Activated naive CD8-positive, alpha-beta T cell treated with anti-CD3 and anti-CD28 coated beads, Interleukin-2, amount 10 ng/mL, durations not matched to agents 7 days and 5 days (primary cell): ENCODE measurements at places on chromosomes 4 and X.

DNA sequence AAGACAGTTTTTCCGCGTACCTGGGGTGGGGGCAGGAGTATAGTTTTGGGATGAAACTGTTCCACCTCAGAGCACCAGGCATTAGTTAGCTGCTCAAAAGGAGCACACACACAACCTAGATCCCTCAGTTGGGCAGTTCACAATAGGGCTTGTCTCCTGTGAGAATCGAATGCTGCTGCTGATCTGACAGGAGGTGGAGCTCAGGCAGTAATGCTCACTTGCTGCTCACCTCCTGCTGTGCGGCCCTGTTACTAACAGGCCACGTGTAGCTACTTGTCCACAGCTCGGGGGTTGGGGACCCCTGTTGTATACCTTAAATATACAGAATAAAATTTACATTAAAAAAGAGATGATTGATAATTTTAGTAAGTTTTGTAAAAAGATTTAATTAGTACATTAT lies 191.5 kb downstream of the SLC7A11 start:
- no peak for DNase-seq

DNA sequence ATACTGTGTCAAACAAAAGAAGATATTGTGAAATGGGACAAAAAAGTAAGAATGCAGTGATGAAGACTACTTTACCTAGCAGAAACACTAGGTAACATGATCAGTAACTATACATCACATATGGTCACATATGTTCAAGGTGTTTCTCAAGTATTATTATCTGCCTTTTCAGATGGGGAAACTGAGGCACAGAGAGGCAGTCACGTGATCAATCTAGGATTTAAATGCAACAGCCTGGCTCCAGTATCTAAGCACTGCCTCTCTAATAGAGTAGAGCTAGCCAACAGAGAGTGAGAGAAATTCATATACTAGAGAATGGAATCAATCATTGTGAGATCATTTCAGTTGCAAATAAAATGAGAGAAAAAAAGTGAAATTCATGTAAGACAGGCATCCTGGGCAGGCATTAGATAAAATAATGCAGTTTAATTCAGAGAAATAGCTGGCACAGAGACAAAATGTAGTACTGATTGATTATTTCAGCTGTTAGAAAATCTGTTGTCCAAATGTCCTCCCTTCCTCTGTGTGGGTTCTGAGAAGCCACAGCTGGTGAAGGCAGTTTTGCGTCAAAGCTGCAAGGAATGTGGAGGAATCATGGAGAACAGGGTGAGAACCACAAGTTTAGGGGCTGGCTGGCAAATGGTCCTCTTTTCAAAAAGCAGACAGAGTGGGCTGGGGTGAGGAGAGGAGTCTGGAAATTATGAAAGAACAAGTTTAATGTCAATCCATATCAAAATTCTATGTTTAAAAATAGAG lies 26.0 kb downstream of the SMIM43 start:
- DNase-seq, result no peak

- no peak for DNase-seq
Measured at GRCh38 chr4:21209860-21210259, 509.6 kb downstream of the PACRGL start.

DNA sequence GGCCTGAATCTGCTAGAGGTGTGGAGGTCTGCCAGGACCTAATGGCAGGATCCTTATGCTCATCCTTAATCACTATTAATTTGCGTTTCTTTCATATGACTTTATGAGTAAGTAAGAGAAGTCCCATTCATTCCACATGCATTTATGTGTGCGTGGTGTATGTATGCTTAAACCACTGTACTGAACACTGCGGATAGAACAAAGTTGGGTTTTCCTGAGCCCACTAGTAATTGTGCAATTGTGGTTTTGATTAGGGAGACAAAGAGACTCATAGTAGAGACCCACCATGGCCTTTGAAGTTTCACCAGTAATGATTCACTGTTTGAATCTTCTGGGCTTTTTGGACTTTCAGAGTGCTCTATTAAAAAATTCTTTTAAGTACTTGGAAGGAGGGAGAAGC lies 498.5 kb upstream of the DIPK2B start:
- DNase-seq, result no peak

GRCh38 chrX:141903400-141904155 lies at the start of gene MAGEC1:
Gene MAGEC1, plus strand, starts transcription at chrX:141903894. Its CDS starts 1,179 bp downstream, at chrX:141905073.
- DNase-seq, result no peak

- no peak for DNase-seq
Measured at GRCh38 chr4:24622146-24622834, 37.9 kb upstream of the DHX15 start.

GRCh38 chr4:98491899-98492559 lies 166.4 kb downstream of the TSPAN5 start:
- no peak for DNase-seq

DNA sequence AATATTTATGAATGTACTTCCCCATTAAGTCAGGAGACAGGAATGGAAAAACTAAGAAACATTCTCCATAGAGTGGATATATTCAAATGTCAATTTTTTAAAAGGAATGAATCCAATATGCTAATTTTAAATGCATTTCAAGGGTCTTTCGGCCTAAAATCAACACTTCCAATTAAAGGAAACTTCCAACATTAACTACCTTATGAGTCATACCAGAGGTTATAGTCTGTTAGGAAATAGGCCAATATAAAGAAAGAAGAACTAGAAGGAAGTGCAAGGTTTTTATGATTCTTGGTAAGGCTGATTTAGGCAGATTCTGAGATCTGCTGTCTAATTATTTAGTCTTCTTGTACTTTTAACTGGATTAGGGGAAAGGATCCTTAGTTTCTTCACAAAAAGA lies 260.1 kb upstream of the EDNRA start:
- DNase-seq, result no peak

DNA sequence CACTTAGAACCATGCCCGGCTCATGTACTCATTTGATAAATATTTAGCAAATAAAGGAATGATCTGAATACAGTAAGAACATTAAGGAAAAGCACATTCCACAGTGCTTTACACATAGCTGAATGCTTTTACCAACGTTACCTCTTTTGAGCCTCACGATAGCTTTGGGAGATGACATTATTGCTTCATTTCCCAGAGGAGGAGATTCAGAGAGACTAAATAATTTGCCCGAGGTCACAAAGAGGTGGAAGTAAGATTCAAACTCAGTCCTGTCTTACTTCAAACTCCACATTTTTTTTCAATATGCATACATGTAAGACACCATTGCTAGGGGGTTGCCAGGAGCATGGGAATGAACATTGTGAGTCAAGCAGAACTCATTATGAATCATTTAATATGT lies 538.5 kb downstream of the BCOR start:
- no peak for DNase-seq

DNA sequence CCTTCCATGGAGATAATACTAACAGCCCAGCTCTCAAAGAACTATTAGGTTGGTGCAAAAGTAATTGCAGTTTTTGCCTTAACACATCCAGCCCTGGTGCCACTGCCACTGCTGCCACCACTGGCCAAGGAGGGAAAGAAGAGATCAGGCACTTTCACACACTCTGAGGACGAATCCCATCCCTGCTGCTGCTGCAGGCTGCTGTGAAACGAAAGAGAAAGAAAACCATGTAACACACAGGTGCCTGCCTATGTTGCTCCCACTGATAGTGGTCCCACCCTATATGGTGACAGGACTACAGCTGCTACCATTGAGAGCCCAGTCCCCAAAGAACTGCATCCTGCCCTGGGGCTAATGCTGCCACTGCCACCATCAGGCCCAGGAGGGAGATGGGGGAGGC lies 35.1 kb downstream of the TMLHE start:
- no peak for DNase-seq

- peak; percentile 28 for DNase-seq
Measured at GRCh38 chr4:678331-679103, 4.2 kb downstream of the MYL5 start.

DNA sequence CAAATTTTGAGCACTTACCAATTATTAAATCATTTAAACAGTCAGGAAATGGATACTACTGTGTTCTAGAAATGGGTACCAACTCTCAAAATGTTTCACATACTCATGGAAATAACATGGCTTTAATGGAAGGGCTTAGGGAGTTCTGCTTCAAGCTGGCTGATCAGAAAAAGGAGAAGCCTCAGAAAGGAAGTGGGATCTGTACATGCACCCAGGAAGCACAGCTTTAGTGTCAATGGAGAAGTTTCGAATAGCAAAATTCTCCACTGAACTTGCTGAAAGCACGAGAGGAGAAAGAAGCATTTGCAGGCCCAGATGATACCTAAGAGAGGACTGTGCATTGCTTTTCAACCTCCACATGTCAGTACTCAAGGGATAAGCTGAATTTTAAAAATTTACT lies 11.1 kb upstream of the HS3ST1 start:
- no peak for DNase-seq

GRCh38 chr4:174071595-174071994 lies 211.9 kb downstream of the FBXO8 start:
- no peak for DNase-seq

- DNase-seq, result no peak
Measured at GRCh38 chrX:118218079-118218478, 101.5 kb upstream of the KLHL13 start.

DNA sequence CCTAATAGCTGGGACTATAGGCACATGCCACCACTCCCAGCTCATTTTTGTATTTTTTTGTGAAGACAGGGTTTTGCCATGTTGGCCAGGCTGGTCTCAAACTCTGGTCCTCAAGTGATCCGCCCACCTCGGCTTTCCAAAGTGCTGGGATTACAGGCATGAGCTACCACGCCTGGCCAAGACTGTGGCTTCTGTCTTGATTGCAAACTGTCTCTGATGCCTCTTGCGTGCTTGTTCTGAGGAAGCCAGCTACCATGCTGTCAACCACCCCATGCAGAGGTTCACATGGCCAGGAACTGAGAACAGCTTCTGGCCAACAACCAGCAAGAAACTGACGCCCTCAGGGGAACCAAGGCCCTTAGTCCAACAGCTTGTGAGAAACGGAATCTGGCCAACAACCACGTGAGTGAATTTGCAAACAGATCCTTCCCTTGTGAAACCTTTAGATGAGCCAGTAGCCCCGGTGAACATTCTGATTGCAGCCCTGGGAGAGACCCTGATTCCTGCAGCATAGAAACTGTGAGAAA lies 71.2 kb downstream of the SUPT20HL2 start:
- DNase-seq, result no peak

GRCh38 chr4:87011340-87012034 lies 76.7 kb downstream of the AFF1 start:
- no peak for DNase-seq

- DNase-seq, result no peak
Measured at GRCh38 chrX:118189000-118189399, 72.4 kb upstream of the KLHL13 start.

GRCh38 chrX:11419102-11419501 lies 125.9 kb downstream of the AMELX start:
- no peak for DNase-seq

DNA sequence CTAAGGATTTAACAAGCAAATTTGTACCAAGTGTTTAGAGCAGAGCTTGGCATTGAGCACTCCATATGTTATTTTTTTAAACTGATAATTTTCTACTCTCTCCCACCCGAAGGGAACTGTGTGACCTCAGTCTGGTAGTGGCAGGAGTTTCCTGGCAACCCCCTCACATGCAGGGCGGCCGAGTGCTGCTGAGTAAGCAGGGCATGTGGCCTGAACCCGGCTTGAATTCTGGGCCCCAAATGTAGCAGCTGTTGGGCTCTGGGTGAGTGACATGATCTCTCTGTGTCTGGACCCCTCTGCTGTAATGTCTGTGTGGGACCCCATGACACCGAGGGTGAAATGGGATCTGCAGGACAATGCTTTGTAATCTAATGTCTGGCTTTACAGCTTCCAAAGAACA lies 13.6 kb upstream of the C4orf50 start:
- no peak for DNase-seq

DNA sequence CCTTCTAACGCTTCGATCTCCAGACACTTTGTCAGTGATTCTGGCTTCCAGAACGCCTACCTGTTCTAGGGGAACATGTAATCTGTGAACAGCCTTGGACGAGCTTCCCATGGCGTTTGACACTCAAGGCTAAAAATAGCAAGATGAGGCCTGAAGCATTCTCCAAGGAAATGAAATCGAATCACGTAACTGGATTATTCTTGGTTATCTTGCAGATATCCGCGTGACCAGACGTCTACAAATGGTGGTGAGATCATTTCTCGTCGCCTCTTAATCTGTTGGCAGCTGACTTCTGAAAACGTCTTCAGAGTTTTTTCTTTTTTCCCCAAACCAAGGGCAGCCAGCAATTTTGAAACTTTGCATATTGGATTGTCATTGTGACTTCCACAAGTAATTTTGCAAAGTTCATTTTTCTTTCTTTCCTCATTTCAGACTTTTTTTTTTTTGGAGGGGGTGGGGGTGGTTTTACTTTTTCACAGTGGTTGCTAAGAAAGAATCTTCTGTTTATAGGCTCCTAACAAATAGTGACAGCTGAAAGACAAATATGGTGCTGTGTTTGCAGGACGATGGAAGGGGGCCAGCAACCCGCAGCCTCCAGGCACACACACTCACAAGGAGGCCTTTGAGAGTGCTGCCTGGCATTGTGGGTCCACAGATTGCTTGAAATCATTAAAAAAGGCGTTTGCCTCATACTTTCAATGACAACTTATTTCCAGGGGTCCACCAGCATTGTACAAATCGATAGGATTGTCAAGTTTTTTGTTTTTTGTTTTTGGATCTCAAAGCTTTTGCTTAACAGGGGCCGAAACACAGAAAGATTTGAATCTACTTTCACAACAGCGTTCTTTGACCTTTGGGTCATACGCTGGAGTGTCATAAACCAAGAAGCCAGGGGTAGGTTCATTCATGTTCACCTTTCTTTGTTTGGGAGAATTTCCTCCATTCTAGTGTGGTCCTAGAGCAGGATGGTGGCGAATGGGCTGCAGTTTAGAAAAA lies 32.4 kb upstream of the PDLIM3 start:
- no peak for DNase-seq

- no peak for DNase-seq
Measured at GRCh38 chr4:4946416-4946815, 72.8 kb downstream of the CYTL1 start.

- no peak for DNase-seq
Measured at GRCh38 chrX:35006361-35006760, 63.8 kb downstream of the FAM47B start.

DNA sequence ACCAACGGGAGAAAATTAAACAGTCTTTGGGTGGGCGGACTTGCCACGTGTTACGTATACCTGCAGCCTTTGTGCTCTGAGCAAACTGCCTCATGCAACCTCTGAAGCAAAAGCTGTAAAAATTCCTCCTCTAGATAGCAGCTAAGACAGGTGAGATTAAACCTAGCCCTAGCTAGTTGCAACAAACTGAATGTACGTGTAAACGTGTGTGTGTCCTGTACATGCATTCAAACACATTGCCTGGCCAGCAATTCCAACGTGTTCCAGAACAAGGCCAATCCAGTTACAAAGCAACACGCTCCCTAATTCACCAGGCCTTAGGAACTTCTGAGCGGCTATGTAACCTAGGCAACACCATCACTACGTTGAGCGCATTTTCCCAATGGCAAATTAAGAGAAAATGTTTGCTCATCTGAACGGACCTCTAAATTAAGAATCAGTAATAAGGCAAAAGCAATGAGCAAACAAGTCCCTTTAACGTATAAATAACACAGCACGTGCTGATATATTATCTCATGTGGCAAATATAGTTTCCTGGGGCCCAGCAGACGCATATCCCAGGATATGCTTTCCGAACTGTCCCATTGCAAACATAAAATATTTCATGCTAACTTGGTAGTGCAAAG lies 792 bp downstream of the PPID start:
- no peak for DNase-seq

- DNase-seq, result no peak
Measured at GRCh38 chr4:148926276-148927260, 484.4 kb upstream of the NR3C2 start.
